ENCODE measurements at places on chromosomes 12 and 14.
A peak's percentile ranks its signal among the peaks of the same experiment; 100 is the strongest.

DNA sequence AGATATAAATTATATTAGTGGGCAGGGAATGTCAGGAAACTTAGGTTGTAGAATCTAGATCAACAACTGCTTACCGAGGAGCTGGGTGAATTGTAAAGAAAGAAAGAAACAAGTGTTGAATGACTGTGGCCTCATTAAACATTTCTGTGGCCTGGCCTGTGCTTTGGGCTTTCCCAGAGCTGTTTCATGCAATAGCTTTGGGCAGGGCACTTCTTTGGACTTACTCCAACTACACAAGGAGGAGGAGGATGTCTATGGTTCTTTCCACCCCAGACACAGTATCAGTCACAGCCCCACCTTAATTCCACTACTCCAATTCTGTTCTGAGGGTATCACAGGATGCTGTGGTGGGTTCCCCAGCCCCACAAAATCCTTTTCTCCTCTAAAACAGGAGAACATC, 38.0 kb downstream of the DPF3 start:
- peak; percentile 63 for DNase-seq

DNA sequence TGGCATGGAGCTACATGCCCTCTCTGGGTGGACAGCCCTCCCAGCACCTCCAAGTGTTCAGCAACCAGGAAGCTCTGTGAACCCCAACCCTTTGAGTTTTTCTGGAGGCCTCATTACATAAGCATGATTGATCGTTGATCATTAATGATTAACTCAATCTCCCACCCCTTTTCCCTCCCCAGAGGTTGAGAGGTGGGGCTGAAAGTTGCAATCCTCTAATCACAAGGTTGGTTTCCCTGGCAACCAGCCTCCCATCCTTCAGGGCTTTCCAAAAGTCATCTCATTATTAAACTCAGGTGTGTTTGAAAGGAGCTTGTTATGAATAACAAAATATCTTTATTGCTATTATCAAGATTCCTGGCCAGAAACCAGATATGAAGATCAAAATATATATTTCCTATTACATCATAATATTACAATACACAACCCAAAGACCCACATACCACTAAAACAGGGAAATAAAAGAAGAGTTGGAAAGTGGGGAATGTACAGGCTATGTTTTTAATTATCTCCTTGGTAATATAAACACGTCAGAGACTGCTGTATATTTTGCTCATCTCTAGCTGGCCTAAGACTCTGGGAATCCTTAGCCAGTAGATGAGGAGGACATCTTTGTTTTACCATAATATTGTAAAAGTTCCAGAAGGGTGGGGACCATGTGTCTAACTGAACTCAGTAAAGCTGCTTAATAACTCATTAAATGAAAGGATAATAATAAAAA, 73.6 kb downstream of the SSPN start:
- DNase-seq: no peak

GRCh38 chr14:21300892-21301291, 21.0 kb downstream of the RPGRIP1 start:
- no peak for DNase-seq

DNA sequence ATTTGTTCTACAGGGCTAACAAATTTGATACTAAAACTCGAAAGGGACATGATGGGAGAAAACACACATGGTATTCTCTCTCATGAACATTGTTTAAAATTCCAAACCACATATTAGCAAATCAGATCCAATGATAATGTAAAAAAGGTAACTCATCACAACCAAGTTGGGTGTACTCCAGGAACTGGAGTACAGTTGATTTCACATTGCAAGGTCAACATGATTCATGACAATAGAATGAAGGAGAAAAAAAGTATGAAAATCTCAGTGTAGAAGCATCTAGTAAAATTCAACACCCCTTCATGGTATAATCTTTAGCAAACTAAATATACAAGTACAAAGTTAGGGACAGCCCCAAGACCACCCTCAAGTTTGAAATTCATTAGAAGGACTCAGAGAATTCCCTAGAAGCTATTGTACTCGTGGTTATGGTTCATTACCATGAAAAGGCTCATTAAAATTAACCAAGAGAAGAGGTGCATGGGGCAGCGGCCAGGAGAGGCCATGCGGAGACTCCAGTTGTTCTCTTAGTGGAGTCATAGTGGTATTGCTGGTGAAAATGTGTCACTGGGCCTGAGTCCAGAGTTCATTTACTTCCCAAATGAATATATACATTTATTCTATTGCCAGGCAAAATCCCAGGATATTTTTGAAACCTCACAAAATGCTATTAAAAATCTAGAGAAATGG, 3.1 kb upstream of the CDCA4 start:
- peak; percentile 83 for DNase-seq

GRCh38 chr12:124350491-124350890, 55.6 kb downstream of the RFLNA start:
- DNase-seq: no peak

DNA sequence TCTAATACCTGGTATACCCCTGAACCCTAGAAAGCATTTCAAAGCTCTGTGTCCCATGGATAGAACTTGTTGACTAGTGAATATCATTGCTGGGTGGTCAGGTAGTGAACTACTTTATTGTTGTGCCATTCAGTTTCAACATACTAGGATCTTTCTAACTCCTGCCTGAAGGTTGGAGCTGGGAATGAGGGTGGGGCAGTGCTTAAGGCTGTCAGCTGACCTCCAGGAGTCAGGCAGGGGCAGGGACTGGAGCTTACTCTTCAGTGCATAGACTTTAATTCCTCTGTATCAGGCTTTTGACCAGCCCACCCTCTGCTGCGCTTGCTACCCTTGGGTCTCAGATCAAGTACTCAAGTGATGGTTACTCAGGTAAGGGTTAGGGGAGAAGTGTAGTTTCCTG, 102.6 kb upstream of the RFX4 start:
- no peak for DNase-seq

- DNase-seq: peak; percentile 50
Measured at GRCh38 chr12:11650286-11651281, 1.1 kb downstream of the ETV6 start.

GRCh38 chr14:91356181-91356763, 61.3 kb downstream of the CCDC88C start:
- no peak for DNase-seq

DNA sequence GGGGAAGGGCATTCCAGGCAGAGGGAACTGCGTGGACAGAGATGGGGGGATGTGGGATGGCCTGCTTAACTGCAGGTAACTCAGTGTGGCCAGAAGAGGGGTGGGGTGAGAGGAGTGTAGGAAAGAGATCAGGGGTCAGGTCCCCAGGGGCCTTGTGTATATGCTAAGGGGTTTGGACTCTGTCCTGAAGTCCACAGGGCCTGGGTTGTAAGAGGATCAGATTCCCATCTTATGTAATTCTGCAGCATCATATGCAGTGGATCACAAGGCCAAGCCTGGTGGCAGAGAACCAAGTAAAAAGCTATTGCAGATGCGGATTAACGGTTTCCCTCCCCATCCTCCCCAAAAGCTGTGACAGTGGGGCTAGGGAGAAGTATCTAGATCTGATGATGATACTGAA, 8.7 kb downstream of the TCTN1 start:
- DNase-seq: no peak

DNA sequence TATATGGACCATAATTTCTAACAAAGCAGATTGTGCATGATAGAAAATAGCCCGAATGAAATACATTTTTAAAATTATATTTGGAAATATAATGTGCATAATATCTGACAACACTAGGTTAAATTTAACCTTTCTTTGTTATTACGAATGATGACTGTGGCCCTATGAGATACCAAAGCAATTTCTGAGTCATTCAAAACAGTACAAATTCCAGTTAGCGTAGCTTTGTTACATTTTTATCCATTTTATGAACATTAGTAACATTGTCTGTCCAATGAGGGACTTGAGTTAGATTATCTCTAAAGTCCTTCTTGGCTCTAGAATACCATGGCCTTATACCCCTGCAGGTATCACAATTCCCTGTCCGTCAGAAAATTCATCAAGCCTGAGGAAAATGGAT, 39.0 kb upstream of the REP15 start:
- no peak for DNase-seq

DNA sequence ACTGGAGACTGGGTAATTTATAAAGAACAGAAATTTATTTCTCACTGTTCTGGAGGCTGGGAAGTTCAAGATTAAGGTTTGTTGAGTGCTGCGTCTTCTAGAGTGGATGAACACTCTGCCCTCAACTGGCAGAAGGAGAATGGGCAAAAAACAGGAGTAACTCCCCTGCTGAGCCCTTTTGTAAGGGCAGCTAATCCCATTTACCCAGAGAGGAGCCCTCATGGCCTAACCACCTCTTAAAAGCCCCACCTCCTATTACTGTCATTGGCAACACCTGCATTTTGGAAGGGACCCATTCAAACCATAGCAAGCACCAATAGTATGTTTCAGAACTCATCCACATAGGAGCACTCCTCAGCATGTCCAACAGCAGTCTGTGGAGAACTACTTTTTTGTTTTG, 47.4 kb downstream of the BORCS5 start:
- DNase-seq: no peak

DNA sequence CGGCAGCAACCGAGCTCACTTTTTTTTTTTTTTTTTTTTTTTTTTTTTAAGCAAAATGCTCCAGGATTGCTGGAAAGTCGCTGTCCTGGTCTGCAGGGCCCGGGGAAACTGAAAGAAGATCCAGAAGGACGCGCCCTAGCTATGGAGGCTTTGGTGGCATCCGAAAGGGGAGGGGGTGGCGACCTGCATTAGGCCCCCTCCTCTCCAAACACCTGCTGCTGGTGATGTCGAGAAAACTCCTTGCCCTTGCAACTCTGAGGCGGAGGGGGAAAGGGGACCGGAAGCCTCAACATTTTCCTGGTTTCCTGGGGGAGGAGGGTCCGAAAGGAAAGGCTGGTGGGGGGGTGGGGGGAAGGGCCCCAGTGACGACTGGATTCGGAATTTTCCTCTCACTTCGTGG, 421.1 kb downstream of the VRK1 start:
- no peak for DNase-seq

GRCh38 chr12:84585776-84586395, 326.7 kb downstream of the SLC6A15 start:
- DNase-seq: peak; percentile 6

DNA sequence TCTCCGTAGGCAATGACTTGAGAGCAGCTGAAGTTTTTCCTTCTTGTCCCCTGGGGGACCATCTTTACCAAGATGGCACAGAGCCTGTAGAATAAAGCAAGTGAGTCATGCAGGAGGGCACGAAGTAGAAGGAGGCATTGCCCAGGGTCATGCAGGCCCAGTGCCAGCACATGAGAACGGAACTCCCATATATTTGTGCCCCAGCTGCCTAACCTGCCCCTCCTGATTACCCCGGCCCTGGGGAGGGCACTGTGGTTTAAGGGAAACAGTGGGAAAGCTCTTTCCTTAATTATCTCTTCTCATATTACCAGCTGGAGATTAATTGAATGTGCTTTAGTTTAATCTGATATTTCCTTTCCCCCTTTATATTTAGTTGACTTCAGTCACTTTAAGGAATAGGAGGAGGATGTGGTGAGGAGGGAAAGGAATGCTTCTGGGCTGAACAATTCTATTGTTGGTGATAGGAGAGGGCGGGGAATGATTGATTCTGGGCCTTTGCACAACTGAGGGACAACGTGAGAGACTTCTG, 51.9 kb downstream of the RASSF8 start:
- DNase-seq: peak; percentile 32

All from EL (cell line).